ENCODE measurements at places on chromosomes 13 and 19. TPM values are rescaled to one million over a fixed set of nuclear protein-coding genes. Genes with fewer than 3 reads are reported as not detected.

- no peak for DNase-seq
Measured at GRCh38 chr13:114079601-114080536, 52.6 kb downstream of the RASA3 start.

- no peak for DNase-seq
Measured at GRCh38 chr13:74168263-74168675, 34.1 kb upstream of the KLF12 start.

DNA sequence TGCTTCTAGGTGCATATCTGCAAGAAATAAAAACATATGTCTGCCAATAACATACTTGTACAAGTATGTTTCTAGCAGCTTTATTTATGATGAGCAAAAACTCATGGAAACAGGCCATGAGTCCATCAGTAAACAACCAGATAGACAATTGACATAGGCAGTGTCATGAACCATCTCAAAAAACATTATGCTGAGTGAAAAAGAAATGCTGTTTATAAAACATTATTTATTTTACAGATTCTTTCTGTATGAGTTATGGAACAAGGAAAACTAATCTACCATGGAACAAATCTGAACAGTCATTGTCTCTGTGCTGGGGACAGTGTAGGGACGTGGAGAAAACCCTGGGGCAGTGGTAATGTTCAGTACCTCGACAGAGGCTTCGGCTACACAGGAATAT, 283.9 kb downstream of the UQCRFS1 start:
- no peak for DNase-seq

- DNase-seq, result no peak
Measured at GRCh38 chr13:25977671-25978070, 74.1 kb downstream of the SHISA2 start.

GRCh38 chr19:737591-738093, 13.3 kb upstream of the MISP start:
- peak; percentile 86 for DNase-seq

DNA sequence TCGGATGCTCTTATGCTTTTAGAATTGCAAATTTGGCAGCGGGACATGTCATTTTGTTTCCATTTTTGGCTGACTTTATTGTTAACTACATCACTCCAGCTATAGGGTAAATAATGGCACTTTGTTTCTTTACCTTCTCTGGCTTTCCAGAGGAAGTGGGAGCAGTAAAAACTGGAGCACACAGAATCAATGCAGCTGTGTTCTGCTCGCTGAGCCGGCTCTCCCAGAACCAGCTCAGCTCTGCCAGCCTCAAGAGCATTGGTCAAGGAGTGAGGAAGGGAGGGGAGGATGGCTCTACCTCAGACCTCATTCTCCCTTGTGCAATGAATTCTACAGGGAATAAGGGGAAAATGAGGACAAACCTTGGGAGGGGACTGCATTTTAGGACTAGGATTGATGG, 50.5 kb upstream of the SPATA13 start:
- DNase-seq, result no peak

DNA sequence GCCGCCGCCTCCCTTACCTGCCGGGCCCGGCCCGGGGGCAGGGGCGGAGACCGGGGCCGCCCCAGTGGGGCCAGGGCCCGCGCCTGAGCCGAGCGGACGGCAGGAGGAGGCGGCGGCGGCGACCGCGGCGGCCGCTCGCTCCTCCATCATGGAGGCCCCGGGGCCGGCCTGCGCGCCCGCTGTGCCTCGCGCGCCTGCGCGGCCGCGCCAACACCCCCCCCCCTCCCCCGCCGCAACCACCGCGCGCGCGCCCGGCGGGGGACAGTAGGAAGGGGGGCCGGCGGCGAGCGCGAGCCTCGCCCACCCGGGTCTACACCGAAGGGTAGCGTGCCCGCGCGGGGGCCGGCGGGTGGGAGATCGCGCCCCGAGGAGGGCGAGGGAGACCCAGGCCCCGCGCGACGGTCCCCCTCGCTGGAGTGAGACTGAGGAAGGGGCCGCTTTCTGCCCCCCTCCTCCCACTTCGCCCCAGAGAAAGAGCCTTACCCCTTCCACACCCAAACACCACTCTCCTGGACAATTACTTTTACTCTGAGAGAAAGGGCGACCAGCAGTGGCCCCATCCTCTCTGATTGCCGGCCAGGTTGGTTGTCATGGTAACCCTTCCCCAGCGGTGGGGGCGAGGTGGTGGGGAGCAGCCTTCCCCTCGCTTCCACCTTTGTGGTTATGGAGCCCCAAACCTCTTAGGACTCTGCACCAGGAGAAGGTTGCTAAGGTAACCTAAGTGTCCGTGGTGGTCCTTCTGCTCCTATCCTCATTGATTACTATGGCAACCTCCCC, at the start of gene STRN4:
Gene STRN4, minus strand, starts transcription at position 170 of the 777 bp plus-strand sequence. Its CDS starts 20 bp downstream, at position 150.
- DNase-seq, result peak; percentile 87

DNA sequence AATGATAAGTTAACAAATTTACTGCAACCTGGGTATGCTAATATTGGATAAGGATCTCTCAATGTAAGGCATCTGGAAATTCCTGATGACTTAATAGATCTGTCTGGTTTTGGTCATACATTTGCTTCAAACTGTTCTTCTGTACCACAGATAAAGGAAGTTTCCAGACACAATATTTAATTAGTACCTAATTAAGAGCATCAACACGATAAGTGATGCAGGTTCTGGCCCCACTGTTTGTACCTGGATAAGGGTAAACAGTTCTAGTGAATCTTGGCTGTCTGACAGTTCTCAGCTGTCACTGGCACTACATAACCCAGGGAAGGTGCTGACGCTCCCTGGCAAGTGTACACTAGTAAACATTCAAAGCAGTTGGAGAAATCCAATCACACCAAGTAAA, 165.6 kb downstream of the MZT1 start:
- no peak for DNase-seq

- DNase-seq, result no peak
Measured at GRCh38 chr19:40442328-40443130, 1.6 kb downstream of the SERTAD3 start.

DNA sequence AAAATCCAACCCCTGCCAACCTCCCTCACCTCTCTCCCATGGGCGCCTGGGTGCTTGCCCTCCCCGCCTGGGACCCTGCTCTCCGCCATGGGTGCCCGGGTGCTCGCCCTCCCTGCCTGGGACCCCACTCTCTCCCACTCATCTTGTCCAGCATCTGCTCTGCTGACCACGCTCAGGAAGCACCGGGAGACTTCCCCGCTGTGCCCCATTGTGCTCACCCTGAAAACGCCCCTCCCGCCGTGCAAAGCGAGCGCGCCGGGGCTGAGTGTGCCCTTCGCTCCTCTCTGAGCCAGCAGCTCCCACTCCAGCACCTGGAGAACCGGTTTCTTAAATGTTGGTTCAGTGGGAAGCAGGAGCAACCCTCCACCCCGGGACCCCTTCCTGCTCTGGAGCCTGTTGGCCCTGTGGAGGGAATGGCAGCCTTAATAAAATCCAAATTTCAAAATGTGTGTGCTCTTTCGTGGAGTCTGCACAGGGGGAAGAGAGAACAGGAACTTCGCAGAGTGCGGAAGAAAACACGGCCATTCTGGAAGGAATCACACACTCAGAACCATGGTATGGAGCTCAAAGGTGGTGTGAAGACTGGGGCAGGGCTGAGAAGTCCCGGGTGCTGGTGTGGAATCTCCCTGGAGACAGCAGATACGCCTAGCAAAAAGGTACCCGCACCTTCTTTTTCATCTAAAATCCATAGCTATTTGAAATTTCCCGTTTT, 23.1 kb upstream of the CDC16 start:
- no peak for DNase-seq

DNA sequence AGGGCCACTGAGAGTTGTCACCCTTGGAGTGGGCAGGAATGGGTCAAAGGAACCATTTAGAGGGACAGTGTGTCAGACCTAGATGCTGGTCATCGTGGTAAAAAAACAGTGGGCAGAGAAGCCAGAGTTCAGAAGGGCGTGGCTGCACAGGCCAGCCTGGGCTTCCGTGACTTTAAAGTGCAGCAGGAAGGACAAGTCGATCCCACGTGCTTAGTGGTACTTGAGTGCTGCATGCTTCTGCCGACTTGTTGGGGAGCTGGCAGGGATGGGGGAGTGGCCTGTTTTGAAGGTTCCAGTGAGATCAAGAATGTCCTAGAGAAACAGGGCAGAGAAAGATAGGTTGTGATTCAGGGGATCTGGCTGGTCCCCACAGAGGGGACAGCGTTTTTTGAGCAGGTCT, 17.0 kb downstream of the LYL1 start:
- no peak for DNase-seq

- DNase-seq, result no peak
Measured at GRCh38 chr13:72427757-72428528, 299.5 kb downstream of the MZT1 start.

GRCh38 chr19:35935911-35936737, at the start of gene LRFN3:
TSS of gene LRFN3 (plus strand) at chr19:35936374. CDS start at chr19:35939426, 3,052 bp downstream.
- DNase-seq, result peak; percentile 91

DNA sequence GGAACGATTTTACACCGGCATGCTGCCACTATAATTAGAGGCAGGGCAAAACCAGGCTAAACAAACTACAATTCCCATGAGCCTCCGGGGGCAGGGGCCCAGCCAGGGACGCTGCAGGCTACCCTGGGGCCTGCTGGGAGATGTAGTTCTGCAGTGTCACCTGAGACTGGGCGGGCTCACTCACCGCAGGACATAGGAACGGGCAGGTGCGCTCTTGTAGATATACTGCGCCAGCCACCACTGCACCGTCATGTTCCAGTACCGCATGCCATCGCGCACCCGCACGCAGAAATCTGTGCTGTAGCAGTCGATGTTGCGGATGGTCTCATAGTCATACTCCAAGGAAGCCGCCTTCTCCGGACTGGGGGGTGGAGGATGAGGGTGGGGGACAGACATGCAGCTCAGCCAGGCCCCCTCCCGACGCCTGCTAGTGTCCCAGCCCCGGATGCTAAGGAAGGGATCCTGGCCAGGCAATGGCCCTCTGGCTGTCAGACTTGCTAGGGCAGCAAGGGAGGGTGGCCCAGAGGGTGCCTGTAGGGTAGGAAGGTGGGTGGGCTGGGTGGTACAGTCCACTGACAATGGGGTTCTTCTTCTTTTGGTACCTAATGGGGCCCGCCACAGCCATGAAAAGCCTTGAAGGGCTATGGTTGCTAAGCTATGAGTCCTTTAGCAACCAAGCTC, 5.8 kb upstream of the TMC4 start:
- peak; percentile 85 for DNase-seq

DNA sequence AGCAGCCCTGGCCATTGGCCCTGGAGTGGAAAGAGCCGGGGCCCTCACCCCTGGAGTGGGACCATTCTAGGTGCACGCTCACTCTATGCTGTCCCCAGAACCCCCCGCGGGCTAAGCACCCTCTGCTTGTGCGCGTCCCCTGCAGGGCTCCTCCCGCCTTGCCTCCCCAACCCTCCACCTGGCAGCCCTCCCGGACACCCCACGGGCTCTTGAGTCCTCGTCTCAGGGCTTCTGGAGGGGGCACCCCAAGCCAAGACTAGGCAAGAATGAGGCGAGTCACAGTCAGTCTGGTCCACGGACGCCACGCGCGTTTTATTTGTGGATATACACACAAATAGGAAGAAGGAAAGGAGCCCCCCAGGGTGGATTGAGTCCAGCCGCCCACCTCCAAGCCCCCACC, 7.0 kb upstream of the TMEM161A start:
- DNase-seq, result no peak

DNA sequence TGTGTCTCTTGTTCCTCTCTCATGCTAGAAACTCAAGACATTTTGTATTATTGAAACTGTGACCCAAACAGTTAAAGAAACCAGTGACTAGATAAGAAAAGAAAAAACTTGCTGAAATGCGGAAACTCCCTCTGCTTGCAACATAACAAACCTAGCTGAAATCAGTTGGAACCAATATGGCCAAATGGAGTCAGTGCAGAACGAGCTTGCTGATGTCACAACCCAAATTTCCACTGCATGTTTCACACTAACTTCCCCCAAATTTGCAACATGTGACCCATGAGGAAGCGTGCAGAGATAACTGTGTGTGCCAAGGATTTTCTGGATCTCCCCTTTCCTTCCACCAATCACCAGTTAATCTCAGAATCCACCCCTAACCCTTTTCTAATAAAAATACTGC, 208.0 kb downstream of the DLEU7 start:
- no peak for DNase-seq

- no peak for DNase-seq
Measured at GRCh38 chr13:81326913-81327312, 986.0 kb upstream of the SPRY2 start.

DNA sequence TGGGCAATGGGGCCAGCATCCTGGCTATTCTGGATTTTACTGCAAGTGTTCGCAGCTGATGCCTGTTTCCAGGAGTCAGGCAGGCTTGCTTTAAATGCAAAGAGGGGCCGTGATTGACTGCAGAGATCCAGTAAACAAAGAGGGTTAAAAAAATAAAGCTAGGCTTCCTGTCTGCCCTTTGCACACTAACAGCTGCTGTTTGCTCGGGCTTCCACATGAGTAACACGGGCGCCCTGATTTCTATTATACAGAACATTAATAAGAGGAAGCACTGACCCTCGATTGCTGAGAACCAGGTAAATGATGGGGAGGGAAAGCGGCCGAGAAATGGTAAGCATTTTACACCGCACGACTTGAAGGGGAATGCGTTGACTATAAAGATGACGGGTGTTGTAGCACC, 254.2 kb upstream of the ZNF507 start:
- no peak for DNase-seq

DNA sequence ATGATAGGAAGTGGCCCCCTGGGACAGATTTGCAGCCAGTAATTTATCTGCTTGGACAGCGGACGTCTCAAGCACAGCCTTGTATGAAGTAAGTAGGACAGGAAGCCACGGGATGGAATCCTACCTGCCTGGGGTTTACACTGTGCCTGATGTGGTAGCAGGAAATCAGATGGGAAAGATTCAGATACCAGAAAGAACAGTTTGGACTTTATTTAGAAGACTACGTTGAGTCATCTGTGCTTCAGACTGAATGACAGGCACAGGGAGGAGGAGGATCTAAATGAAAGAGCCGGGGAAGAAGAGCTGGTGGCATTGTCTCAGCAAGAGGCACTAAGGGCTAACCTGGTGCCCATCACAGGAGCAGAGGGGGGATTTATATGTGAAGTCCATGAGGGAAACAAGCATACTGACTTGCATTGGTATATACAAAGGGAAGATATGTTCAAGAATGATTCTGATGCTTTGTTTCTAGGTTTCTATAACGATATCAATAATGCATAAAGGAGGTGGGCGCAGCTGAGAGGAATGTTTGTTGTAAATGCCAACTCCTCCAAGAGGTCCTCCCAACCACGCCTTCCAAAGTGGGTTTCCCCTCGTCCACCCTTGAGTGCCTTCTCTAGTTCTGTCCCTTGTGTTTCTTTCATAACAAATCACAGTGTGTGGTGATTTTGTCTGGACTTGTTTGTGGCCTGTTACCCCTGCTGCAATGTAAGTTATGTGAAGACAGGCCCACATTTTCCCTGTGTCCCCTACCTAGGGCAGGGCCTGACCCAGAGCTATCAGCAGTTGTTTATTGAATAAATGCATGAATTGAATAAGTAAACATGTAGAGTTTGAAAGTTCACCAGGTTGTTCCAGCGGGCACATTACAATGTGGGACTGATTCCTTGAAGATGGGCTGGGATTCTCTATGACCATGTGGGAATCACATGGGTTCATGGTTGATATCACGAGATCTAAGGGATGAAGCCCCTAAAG, 328.4 kb downstream of the SLC7A1 start:
- DNase-seq, result no peak

The LRG1 gene
- 0.24 TPM for total RNA-seq

The ZNF850 gene
- total RNA-seq, result 3.2 TPM

The ZNF253 gene
- total RNA-seq, result 9.4 TPM

The NLRP7 gene
- total RNA-seq, result not detected

The RFPL4A gene
- not detected for total RNA-seq

The GZMM gene
- 37.6 TPM for total RNA-seq

The RASIP1 gene
- 0.71 TPM for total RNA-seq

The CYP4F2 gene
- total RNA-seq, result not detected

The UNC13A gene
- total RNA-seq, result 0.02 TPM

The ZBTB32 gene
- 140 TPM for total RNA-seq

The SH2D3A gene
- total RNA-seq, result 9.8 TPM

The ZNF558 gene
- total RNA-seq, result 26.4 TPM

The PEX11G gene
- 1.2 TPM for total RNA-seq

The ADM5 gene
- total RNA-seq, result 8.6 TPM

The PRSS57 gene
- not detected for total RNA-seq

The FAM216B gene
- not detected for total RNA-seq

Measured in activated CD4-positive, alpha-beta T cell treated with anti-CD3 and anti-CD28 coated beads, Interleukin-2, amount 10 ng/mL, durations not matched to agents 24 days and 14 days (primary cell).